ENCODE measurements at places on chromosomes 16 and 17. TPM values are rescaled to one million over a fixed set of nuclear protein-coding genes. Genes with fewer than 3 reads are reported as not detected.
A peak's percentile ranks its signal among the peaks of the same experiment; 100 is the strongest.

GRCh38 chr16:89326721-89327120, 109.2 kb downstream of the ZNF778 start:
- DNase-seq = peak; percentile 71

GRCh38 chr16:86911437-86911958, 333.1 kb downstream of the FOXL1 start:
- DNase-seq = no peak

GRCh38 chr16:84838383-84838948, 18.7 kb downstream of the CRISPLD2 start:
- DNase-seq = no peak

DNA sequence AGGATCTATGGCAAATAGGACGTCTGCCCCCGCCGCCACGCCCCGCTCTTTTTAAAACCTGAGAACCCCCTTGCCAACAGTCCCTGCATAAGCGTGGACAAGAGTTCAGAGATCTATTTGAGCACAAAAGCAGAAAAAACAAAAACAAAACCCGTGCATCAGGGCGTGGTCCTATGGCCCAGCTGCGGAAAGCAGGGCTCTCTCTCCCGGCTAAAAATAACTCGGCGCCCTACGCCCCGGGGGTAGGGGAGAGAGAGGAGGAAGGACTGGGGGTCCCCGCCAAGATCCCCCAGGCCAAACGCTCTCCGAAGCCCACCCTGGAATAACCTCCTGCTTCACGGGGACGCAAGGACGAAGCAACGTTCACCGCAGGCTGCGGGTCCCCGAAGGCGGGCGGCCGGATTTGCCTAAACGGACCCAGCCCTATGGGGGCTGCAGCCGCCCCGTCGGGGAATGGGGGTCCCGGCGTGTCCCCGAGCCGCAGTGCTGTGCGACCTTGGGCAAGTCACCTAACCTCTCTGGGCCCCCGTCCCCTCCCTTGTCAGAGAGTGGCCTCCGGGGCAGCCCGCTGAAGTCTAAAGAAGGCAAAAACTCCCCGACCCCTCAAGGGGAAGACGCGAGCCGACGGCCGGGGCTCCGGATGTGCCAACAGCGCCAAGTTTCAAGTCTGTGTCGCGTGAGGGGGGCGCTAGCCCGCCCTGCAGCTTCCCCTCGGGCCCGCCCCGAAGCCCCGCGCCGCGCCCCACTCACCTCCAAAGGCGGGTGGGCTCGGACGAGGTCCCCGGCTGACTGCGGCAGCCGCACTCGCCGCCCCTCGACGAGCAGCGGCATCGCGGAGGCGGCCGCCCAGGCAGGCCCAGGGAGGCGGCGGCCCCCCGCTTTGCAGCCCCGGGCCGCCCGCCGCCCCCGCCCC, 477 bp downstream of the NTAN1 start:
- no peak for DNase-seq

DNA sequence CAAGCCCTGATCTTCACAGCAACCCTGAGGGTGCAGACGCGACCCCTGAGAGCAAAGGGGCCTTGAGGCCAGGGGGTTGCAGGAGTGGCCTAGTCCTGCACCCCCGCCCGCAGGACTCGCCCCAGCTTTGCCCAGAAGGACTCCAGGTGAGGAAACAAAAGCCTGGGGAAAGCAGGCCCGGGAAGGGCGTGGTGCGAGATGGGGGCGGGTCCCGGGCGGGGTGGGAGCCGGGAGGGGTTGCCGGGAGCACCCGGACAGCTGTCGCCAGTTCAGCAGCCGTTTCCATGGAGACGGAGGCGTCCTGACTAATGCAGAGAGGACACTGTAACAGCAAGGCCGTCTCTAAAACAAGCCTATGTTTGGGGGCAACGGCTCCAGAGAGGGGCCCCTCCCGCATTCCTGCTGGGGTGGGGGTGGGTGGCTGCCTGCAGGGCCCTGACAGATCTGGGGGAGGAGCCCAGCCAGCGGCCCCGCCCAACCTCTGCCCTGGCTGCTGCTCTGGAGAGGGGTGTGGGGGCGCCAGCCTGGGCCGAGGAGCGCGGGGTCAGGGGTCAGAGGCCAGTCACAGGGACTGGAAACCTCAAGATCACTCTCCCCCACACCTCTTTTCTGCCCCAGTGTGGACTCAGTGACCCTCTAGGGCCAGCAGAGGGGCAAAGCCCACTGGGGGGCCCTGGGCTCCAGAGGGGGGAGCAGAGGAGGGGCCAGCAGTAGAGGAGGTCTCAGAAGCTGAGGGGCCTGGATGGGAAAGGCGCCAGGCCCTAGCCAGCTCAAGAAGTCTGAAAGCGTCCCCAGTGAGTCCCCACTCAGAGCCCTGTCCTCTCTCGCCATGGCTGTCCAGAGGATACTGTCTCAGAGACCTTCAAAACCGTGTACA, 3.1 kb upstream of the TPPP3 start:
- peak; percentile 88 for DNase-seq

GRCh38 chr17:75636381-75637142, 3.3 kb downstream of the SMIM5 start:
- DNase-seq = no peak

- DNase-seq = no peak
Observed at GRCh38 chr16:54136276-54136625, 150.3 kb downstream of the IRX3 start.

DNA sequence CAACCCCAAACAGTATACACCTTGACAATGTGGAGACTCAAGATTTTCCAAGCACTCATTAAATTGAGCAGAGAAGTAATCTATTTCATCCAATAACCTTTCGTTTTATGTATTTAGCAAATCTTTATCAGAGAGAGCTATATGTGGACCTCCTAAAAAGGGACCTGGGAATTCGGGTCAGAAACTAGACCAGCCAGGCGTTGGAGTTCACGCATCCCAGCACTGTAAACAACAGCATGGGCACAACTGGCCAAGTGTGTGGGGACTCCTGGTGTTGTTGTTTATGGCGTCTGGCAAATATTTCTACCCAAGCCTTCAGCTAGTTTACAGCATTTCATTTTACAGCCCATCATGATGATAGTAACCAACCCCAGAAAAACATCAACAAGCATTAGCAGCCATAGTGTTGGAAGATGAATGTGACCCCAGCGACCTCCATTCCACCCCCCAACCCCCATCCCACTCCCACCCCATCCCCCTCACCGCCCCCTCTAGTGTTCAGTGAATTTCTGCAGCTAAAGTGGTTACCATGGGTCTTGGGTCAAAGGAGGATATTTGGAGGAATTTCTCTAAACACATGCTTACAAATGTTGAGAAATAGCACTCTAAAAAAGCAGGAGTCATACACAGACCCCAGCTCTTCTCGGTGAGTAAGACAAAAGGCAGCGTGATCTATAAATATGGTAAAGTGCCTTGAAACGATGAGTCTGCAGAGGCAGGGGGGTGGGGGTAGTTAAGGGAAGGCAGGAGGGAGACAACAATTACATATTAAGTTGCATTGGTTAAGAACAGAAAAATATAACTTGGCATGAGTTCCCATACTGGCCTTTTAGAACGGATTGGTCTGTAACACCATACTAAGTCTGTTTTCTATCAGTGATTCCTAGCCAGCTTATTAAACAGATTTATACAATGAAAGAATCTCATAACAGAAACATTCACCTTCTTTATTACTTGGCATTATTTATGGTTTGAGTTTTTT, 91.4 kb upstream of the TBX2 start:
- DNase-seq = no peak

- no peak for DNase-seq
Observed at GRCh38 chr16:67833030-67833414, 9.1 kb upstream of the THAP11 start.

DNA sequence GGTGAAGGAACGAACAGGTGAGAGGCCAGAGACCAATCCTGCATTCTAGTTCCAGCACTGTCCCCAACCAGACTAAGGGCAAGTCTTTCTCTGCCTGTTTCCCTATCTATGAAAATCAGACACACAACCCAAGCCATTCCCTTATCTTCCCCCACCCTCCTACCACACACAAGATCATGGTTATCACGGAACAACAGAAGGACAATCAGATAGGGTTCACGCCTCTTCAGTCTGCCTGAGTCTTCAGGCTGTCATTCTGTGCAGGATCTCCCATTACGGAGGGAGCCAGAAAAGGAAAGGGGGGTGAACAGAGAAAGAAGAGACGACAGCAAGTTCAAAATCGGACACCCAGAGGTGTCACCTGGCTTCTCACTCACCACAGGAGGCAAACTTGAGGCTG, 11.1 kb downstream of the TLE7 start:
- no peak for DNase-seq

DNA sequence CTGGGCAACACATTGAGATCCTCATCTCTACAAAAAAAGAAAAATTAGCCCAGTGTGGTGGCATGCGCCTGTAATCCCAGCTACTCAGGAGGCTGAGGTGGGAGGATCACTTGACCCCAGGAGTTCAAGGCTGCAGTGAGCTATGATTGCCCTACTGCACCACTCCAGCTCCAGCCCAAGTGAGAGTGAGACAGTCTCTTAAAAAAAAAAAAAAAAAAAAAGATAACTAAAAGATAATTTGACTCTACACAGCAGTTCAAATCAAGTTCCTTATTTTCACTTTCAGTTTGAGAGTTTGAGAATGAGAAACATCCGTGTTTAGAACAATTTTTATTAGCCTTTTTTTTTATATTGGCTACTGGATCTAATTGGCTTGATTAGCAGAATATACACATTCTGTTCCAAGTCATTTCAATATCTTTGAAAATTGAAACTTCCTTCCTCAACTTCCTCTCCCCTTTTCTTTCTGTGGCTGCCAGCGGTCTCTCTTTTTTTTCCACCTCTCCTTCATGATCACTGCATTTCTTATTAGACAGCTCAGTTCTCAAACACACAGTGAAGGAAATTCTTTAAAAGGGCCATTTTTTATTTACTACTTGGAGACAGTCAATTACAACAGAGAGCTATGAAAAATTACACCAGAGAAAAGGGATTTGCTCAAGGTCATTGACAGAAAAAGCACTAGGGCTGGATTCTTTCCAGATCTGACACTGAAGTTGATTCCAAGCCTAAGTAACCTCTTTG, 4.5 kb upstream of the ACSF2 start:
- no peak for DNase-seq

DNA sequence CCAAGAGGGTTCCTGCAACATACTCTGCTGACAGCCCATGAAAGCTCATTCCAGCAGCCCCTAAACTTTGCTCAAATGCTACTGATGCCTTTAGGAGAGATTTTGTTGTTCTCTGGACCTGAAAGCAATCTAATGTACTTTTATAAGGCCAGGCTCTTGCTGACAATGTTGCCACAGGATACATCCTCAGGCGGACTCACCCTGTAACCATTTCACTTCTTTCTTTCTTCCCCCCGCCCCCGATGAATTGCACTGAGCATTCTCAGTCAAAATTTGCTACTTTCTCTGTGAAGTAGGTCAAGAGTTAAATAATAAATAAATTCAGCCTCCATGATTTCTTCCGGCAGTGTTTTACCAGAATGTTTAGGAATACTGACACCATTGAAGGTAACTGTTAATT, 1.5 kb downstream of the GAS7 start:
- no peak for DNase-seq

DNA sequence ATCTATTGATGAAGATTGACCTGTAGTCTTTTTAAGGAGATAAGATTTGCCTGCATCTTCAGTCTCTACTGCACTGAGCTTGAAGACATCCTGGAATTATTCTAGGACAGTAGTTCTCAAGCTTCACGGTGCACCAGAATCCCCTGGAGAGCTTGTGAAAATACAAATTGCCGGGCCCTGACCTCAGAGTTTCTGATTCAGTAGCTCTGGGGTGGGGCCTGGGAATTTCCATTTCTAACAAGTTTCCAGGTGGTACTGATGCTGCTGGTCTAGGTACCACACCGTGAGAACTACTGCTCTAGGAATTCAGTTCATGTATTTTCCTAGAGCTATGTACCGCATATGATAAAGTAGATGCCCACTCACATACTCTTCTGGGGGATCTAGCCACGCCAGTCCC, 246.1 kb downstream of the HS3ST3B1 start:
- no peak for DNase-seq

GRCh38 chr17:39429600-39429999, 21.5 kb downstream of the MED1 start:
- no peak for DNase-seq

- no peak for DNase-seq
Observed at GRCh38 chr17:46917516-46917915, 5.4 kb upstream of the GOSR2 start.

DNA sequence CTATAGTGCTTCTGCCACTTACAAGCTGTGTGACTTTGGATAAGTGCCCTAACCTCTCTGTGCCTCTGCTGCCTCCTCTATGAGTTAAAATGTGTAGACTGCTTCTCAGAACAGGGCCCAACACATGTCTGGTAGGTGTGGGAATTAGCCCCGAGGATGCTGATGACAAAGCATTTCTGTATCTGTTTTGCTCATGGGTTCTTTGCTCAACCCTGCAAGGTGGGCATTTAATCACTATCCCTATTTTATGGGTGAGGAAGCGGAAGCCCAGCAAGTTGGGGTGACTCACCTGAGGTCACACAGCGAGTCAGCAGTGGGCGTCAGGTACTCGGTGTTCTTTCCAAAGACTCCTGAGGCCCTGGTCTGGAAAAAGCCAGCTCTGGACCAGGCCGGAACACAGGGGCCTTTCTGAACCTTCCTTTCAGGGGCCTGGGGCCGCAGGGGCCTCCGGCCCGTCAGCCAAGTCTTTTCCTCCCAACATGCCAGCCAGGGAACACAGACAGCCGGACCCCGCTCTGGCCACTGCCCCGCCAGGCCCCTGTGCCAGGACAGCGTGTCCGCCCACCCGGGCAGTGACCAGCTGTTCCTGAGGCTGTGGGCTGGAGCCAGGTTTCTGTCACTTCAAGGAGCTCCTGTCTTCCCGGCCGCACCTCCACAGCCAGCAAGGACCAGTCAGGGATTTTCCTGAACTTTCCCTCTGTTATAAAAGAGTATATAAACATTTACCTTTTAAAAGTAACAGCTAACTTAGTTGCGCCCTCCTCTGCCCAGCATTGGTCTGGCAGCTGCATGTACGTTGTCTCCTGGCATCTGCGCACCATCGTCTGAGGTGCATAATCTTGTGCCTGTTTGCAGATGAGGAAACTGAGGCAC, 62.5 kb downstream of the SREBF1 start:
- no peak for DNase-seq

DNA sequence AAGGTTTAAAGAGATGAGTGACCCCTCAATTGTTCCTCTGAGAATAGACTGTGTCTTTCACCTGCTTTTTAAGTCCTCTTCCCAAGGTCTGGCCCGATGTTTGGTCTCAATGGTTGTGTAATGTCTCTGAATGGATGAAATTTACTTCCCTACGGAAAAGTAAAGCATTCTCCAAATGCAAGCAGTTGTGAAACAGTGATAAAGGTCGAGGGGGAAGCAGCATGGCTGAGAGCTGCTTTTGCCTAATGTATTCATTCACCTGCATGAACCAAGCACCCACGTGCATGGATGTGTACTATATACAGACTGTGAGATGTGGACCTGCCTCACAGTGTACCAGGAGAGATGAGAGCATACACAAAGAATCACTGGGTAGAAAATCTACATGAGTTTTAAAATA, 11.4 kb downstream of the MRPS23 start:
- DNase-seq = no peak

GRCh38 chr17:1159431-1160180, 20.2 kb downstream of the ABR start:
- no peak for DNase-seq

- DNase-seq = no peak
Observed at GRCh38 chr17:65220732-65221131, 83.6 kb downstream of the RGS9 start.

- DNase-seq = no peak
Observed at GRCh38 chr17:18250259-18250658, 8.3 kb downstream of the FLII start.

GRCh38 chr16:30920891-30921290, 2.5 kb upstream of the FBXL19 start:
- no peak for DNase-seq

NOXO1 gene
- total RNA-seq = not detected

CIBAR2 gene
- total RNA-seq = not detected

PPM1E gene
- total RNA-seq = 1.1 TPM

UBALD1 gene
- total RNA-seq = 25.1 TPM

SPATA22 gene
- not detected for total RNA-seq

GNG13 gene
- total RNA-seq = not detected

KRT27 gene
- not detected for total RNA-seq

IL34 gene
- 1.2 TPM for total RNA-seq
